ENCODE measurements at places on chromosomes 4 and X. TPM values are rescaled to one million over a fixed set of nuclear protein-coding genes. Genes with fewer than 3 reads are reported as not detected.

GRCh38 chr4:45160951-45161350, 434.6 kb upstream of the GNPDA2 start:
- DNase-seq, result no peak

DNA sequence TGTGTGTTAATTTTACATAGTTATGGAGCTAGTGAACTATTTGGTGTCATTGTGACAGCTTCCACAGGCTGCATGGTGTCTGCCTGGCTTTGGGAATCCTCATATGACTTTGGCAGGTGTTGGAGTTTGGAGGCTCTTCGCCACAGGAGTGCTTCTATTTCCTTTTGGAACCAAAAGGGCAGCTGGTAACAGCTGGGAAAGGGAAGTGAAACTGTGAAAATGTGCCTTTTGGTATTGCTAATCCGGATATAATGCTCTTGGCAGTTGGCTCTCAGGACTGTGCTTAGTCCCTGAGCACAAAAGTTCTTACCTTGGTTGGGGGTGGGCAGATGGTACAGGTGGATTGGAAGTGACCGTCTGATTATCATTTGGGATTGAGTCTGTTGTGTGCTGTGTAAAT, 18.1 kb downstream of the OFD1 start:
- no peak for DNase-seq

GRCh38 chr4:183348136-183348535, 25.9 kb upstream of the CLDN24 start:
- DNase-seq, result no peak

- DNase-seq, result no peak
Observed at GRCh38 chr4:106587558-106587957, 219.0 kb upstream of the GIMD1 start.

DNA sequence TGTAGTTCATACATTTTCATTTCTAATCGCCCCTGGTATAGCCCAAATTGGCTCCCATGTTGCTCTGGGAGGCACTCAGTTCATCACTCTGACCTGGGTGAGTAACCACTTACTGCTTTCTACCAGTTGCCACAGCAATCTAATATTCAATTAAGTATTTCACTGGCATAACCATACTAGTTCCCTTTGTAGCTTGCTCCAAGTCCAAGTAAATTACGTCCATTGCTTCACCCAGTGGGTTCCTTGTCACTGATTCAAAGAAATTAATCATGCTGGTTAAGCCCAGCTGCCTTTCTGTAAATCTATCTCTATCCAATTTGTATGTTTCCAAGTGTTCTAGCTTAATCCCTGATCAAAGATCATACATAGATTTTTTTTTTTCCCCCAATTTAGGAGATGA, 92.0 kb upstream of the CBR4 start:
- no peak for DNase-seq

- DNase-seq, result no peak
Observed at GRCh38 chr4:153095448-153096204, 108.6 kb upstream of the TRIM2 start.

SPON2 gene
- total RNA-seq, result 60.6 TPM

DNA sequence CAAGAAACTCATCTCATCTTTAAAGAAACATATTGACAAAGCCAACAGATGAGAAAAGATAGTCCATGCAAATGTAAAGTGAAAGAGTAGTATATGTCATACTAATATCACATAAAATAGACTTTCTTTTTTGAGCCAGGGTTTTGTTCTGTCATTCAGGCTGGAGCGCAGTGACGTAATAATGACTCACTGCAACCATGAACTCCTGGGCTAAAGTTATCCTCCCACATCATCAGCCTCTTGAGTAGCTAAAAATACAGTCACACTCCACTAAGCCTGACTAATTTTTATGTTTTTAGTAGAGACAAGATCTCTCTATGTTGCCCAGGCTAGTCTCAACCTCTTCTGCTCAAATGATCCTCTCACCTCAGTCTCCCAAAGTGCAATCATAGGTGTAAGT, 51.8 kb upstream of the TRAM1L1 start:
- DNase-seq, result no peak

TMSB15A gene
- total RNA-seq, result 4.7 TPM

NXF2B gene
- not detected for total RNA-seq

DNA sequence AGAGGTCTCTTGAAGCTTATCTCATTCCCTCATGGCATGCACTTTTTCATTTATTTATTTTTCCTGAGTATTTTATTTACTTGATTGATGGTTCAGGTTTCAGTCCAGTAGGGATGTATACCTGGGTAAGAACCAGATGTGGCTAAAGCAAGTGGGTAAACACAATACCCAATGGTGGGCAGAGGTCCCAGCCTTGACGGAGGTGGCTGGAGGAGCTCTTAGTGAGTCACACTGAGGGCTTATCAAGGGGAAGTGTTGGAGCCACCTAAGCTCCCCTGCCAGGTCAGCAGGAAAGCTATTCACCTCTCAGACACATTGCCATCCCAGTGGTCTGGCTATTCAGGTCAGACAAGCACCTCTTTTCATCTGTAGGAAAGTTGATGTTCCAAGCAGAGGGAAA, 236.2 kb upstream of the MAGEB16 start:
- DNase-seq, result no peak

- no peak for DNase-seq
Observed at GRCh38 chr4:134085496-134085895, 116.1 kb downstream of the PABPC4L start.

DNA sequence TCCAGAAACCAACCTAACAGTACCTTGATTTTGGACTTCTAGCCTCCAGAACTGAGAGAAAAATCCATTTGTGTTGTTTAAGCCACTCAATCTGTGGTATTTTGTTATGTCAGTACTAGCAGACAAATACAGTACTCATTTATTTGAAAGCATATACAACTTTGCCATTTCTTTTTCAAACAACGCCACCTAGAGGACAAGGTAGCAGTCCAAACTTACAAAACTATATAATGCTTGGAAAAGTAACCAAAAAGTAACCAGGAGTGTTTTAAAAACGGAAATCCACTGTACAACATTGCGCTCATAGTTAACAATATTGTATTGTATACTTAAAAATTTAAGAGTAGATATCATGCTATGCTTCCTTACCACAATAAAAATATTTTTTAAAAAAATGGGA, 37.0 kb upstream of the FGF13 start:
- no peak for DNase-seq

DNA sequence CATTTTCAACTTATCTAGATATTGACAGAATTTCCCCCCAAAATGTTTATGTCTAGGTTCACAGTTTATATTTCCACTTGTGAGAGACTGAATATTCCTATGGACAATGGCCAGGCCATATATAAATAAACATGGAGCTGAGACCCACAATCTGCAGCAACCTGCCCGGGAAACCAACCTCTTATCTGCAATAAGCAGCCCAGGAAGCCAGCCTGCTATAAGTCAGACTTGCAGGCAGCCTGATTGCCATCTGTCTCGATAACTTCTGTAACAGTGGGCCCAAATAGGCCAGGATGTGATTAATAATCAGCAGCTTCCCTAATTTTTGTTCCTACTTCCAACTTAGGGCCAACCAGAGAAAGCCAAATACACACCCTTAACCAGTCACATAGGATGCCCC, 5.2 kb upstream of the NAP1L5 start:
- no peak for DNase-seq

GRCh38 chr4:169404960-169405359, 134.2 kb upstream of the SH3RF1 start:
- no peak for DNase-seq

HOPX gene
- total RNA-seq, result 37.4 TPM

- no peak for DNase-seq
Observed at GRCh38 chrX:115427861-115428410, 133.0 kb upstream of the PLS3 start.

SGMS2 gene
- 56.2 TPM for total RNA-seq

GRCh38 chr4:646460-646859, 21.1 kb downstream of the PDE6B start:
- DNase-seq, result no peak

CITED1 gene
- 14.5 TPM for total RNA-seq

PITX2 gene
- total RNA-seq, result not detected

GRCh38 chr4:106659371-106659770, 290.8 kb upstream of the GIMD1 start:
- no peak for DNase-seq

DNA sequence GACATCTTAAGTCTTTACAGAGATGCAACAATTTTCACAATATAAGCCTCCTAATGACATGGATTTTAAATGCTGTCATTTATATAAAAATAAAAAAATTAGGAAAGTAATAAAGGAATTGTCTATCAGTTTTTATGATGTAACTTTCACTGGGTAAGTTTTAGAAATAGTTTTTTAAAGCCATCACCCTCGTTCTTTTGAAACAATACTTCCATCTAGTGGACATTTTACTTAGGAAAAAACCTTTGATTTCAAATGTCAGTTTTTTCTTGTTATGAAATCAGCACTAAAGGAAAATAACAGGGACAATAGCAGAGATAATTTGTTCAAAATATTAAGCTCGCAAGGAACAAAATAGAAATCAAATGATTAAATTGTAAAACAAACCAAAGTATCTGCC, 24.3 kb upstream of the NDNF start:
- DNase-seq, result no peak

P2RY10 gene
- not detected for total RNA-seq

- no peak for DNase-seq
Observed at GRCh38 chr4:40310225-40310624, 24.9 kb upstream of the CHRNA9 start.

- DNase-seq, result no peak
Observed at GRCh38 chrX:27680726-27681125, 90.6 kb downstream of the DCAF8L2 start.

SYN1 gene
- total RNA-seq, result 1.5 TPM

DKC1 gene
- 7.1 TPM for total RNA-seq

- DNase-seq, result no peak
Observed at GRCh38 chr4:141058591-141059512, 74.4 kb downstream of the RNF150 start.

GRCh38 chr4:143089291-143089690, 95.4 kb upstream of the USP38 start:
- no peak for DNase-seq

DNA sequence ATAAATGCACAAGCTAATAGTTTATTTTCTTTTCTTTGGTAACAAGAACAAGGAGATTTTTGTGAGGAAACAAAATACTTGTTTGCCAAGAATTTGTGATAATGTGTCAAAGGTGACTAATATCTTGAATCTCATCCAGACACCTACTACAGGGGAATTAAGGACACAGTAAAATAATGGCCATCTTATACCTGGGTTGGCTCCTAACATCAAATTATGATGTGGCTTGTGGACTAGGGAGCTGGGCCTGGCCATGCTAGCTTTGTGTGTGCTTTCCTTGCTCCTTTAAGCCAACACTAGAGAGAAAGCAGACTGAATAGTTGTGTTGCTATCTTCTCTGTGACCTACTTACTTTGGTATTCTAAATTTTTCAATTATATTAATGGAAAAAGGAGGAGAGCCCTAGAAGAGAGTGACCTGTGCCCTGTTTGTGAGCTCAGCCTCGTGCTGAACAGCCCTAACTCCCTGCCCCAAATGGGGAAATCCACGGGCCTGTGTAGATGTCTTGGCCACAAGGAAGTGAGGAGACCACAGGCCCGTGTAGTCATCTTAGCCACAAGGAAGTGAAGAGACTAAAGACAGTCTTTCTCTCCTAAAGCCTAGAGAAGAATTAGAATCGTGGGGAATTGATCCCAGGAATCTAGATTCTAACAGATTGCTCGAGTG, 23.3 kb downstream of the ARHGAP24 start:
- peak; percentile 28 for DNase-seq

DNA sequence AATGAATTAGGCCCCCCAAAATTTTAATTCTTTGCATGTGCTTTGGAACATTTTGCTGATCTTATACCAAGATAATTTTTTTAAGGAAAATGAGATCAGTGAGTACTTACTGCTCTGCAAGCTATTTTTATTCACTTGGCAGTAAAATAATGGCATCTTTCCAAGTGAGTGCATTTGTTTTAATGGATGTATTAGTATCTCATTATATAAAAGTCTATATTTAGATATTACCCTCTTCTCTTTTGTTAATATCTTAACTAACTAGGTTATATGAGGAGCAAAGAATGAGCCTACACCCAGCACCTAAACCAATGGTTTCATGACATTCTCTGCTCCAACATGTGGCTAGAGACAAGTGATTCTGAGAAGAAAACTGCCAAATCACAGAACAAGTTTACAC, 21.1 kb upstream of the ARAF start:
- DNase-seq, result no peak

GRCh38 chrX:129655547-129656249, 942 bp upstream of the APLN start:
- DNase-seq, result no peak

DNA sequence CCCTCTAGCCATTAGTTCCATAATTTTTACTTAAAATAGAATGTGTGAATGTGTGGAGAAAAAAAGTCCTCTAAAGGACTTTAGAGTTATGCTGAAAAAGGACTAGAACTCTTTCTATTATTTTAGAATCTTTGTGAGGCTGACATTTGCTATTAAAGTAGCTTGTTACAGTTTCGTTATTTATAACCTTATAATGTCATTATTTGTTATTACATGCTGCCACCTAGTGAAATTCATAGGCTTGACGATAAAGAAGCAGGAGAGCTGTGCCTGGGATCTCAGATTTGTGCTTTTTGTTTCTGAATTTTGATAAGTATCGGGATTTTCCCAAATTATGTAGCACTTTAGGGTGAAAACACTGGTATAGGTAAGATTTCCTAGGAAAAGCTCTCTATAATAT, 38.5 kb upstream of the TAPT1 start:
- no peak for DNase-seq

DNA sequence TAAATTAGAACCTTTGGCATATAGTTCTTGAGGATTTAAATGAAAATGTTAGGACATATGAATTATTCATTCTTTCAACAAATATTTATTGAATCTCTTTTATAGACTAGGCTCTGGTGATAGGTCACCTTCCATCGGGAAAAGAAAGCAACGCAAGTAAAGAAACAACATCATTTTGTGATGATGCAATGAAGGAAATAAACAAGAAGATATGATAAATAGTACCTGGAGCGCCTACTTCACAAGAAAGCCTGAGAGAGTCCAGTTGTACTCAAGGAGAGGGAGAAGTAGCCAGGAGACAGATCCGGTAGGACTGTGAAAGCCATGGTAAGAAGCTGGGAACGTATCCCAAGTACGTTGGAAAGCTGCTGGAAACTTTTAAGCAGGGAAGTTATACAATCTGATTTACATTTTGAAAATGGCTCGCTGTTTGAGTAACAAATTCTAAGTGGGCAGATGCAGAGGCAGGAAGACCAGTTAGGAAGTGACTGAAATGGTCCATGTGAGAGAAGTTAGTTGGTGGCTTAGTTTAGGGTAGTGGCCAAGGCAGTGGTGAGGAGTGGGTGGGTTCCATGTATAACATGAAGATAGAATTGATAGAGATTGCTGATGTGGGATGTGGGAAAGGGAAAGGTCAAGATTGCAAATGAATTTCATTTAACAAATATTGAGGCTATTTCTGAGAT, 17.7 kb upstream of the CPE start:
- DNase-seq, result no peak

- DNase-seq, result no peak
Observed at GRCh38 chr4:13331827-13332226, 152.3 kb downstream of the RAB28 start.

SPATA4 gene
- 0.40 TPM for total RNA-seq

TCP11X2 gene
- not detected for total RNA-seq

All from uterus (tissue), 4 donors.